Activated gamma-delta T cell (primary cell): ENCODE measurements at places on chromosomes 3 and 15.

DNA sequence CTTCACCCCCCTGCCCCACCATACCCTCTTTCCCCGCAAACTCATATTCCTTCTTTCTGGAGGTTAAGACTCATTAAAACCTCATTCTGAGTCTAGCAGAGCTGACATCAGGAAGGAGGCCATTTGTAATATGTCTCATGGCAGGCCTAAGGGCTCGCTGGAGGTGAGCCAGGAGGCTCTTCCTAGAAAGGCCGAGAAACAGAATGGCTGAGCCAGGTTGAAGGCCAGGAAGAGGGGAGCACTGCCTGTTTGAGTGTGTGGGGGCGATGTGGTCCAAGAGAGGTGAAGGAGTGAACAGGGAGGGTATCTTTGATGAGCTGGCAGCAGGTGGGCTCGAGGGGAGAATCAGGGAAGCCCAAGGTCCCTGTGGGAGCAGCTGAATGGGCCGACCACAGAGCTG is 317.3 kb downstream of the TLE3 start:
- no peak for DNase-seq

GRCh38 chr15:93235926-93236780 is 147.1 kb upstream of the RGMA start:
- DNase-seq = no peak

DNA sequence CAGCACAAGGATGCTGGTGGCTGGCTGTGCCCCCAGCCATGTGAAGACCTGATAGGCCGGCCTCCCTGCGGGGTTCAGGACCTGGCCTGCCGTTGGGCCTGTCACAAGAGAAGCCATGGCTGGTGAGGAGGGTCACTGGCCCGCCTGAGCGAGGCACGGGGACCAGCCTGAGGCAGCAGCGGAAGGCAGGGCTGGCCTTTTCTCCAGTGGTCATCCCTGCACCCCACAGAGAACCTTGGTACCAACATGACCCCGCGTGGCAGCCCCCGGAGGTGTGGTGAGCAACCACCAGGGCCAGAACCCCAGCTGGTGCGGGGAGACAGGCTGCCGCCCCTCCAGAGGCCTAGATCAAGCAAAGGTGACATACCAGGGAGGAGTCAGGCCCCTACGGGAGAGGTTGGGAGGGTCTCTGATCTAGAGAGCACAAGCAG is 134.1 kb upstream of the MEF2A start:
- DNase-seq = no peak

- DNase-seq = no peak
These were observed 96.5 kb downstream of the LIPC start for GRCh38 chr15:58528188-58528870.

DNA sequence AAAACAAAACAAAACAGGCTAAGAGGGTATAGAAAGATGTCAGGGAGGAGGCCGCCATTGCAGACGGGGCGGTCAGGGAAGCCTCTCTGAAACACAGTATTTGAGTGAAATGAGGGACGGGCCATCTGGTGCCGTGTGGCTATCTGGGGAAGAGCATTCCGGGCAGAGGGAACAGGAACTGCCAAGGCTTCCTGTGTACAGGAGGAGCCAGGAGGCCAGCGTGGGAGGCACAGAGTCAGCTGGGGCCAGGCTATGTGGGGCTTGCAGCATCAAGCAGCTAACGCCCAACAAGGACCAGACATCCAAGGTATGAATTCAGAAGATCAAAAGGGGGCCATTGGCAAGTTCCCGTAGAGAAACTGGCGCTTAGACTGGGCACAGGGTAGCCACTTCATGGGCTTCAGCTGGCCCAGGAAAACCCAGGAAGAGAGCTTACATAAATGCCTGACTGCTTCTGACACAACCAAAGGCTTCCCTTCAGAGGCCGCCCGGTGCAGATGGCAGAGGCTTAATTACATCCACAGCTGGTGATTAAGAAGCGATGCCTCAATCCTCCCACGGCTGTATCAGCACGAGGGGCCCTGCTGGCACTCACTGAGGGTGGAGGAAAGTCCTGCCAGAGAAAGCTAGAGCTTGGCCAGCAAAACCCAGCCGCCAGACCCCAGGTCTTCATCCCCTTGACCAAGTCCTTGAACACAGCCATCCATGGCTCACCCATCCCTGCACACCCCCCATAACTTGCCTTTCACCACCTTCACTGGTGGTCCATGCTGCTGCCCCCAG is 144.9 kb downstream of the MEGF11 start:
- DNase-seq = no peak
